Body of pancreas (tissue), 4 donors: ENCODE measurements at places on chromosomes 11 and 22. TPM values are rescaled to one million over a fixed set of nuclear protein-coding genes. Genes with fewer than 3 reads are reported as not detected.

DNA sequence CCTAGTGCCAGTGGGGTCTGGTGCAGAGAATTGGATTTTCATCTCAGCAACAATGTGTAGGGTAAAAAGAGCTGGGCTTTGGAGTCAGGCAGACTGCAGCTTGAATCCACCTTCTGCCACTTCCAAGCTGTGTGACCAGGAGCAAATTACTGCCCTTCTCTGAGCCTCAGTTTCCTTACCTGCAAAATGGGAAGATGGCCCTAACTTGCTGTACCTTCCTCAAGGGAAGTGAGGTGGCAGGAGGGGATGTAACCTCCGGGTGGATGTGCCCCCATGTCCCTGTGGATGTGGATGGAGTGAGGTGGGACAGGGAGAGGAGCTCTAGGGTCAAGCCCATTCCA, 90.9 kb downstream of the CACNA1I start:
- no peaks in the 10 kb centered on the region for H3K36me3 ChIP-seq
- peaks cover 19% of the 10 kb centered on the region for H3K4me1 ChIP-seq

GAB4 gene
- not detected for total RNA-seq

DNA sequence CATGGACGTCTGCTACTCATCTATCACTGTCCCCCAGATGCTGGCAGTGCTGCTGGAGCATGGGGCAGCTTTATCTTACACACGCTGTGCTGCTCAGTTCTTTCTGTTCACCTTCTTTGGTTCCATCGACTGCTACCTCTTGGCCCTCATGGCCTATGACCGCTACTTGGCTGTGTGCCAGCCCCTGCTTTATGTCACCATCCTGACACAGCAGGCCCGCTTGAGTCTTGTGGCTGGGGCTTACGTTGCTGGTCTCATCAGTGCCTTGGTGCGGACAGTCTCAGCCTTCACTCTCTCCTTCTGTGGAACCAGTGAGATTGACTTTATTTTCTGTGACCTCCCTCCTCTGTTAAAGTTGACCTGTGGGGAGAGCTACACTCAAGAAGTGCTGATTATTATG, 9.2 kb upstream of the OR9Q2 start:
- no peak overlapping the region for H3K27ac ChIP-seq
- H3K36me3 ChIP-seq = no peaks in the 10 kb centered on the region
- H3K4me1 ChIP-seq = no peaks in the 10 kb centered on the region

DNA sequence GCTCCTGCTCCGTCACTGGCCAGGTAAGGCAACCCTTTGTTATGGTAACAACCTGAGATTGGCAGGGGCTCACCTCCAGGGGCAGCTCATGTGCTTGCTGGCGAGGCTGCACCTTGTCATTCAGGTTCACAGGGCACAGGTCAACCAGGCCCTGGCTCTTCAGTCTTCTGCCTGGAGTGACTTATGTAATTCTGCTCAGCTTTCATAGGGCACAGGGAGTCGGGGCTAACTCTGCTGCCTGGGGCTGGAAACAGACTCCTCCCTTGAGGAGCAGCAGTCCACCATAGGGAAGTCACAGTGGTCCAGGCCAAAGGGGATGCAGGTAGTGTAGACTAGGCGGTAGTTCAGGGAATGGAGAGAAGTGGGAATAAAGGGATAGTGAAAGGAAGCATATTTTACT, 1.5 kb upstream of the MIF start:
- no peak overlapping the region for H3K27ac ChIP-seq
- H3K36me3 ChIP-seq = peaks cover 2% of the 10 kb centered on the region
- H3K27me3 ChIP-seq = no peaks in the 10 kb centered on the region
- no peak for DNase-seq
